IgD-negative memory B cell (primary cell): ENCODE measurements at places on chromosomes 7 and 10. TPM values are rescaled to one million over a fixed set of nuclear protein-coding genes. Genes with fewer than 3 reads are reported as not detected.

BHLHA15 gene
- polyA plus RNA-seq = 5.3 TPM

ASL gene
- polyA plus RNA-seq = 21.8 TPM

GPR37 gene
- polyA plus RNA-seq = not detected

PRSS58 gene
- polyA plus RNA-seq = not detected

CFAP69 gene
- polyA plus RNA-seq = 0.54 TPM

PRKAR2B gene
- polyA plus RNA-seq = 1.1 TPM

NEUROG3 gene
- polyA plus RNA-seq = not detected

OR9A2 gene
- not detected for polyA plus RNA-seq

AIMP2 gene
- 25.9 TPM for polyA plus RNA-seq

SYNPO2L gene
- polyA plus RNA-seq = not detected

GAD2 gene
- not detected for polyA plus RNA-seq

TMEM225B gene
- 1.6 TPM for polyA plus RNA-seq

ERVW-1 gene
- 0.06 TPM for polyA plus RNA-seq

EPHA1 gene
- 0.80 TPM for polyA plus RNA-seq

ASAH2 gene
- polyA plus RNA-seq = 1.5 TPM

GARS1 gene
- 79.1 TPM for polyA plus RNA-seq

TUBB8 gene
- 0.59 TPM for polyA plus RNA-seq

CALCR gene
- not detected for polyA plus RNA-seq

FAM25C gene
- not detected for polyA plus RNA-seq

PHKG1 gene
- polyA plus RNA-seq = not detected

HSPA14 gene
- 11.3 TPM for polyA plus RNA-seq

GCC1 gene
- 28.8 TPM for polyA plus RNA-seq

PALD1 gene
- polyA plus RNA-seq = 0.08 TPM

NUTM2A gene
- not detected for polyA plus RNA-seq

OR6V1 gene
- polyA plus RNA-seq = not detected

CALML5 gene
- not detected for polyA plus RNA-seq

METTL27 gene
- not detected for polyA plus RNA-seq

WAC gene
- 118 TPM for polyA plus RNA-seq

KMT2C gene
- polyA plus RNA-seq = 23.7 TPM

SYT15B gene
- polyA plus RNA-seq = not detected

TMEM130 gene
- polyA plus RNA-seq = not detected

MACROH2A2 gene
- not detected for polyA plus RNA-seq

ELAPOR2 gene
- 4.2 TPM for polyA plus RNA-seq

SPDYE8 gene
- polyA plus RNA-seq = 0.19 TPM

TMEM236 gene
- polyA plus RNA-seq = not detected

FGFBP3 gene
- 2.2 TPM for polyA plus RNA-seq

PMS2 gene
- polyA plus RNA-seq = 14.2 TPM

KEL gene
- polyA plus RNA-seq = not detected
